ENCODE measurements at places on chromosomes 12 and 14. TPM values are rescaled to one million over a fixed set of nuclear protein-coding genes. Genes with fewer than 3 reads are reported as not detected.

The ZDHHC22 gene
- not detected for total RNA-seq

DNA sequence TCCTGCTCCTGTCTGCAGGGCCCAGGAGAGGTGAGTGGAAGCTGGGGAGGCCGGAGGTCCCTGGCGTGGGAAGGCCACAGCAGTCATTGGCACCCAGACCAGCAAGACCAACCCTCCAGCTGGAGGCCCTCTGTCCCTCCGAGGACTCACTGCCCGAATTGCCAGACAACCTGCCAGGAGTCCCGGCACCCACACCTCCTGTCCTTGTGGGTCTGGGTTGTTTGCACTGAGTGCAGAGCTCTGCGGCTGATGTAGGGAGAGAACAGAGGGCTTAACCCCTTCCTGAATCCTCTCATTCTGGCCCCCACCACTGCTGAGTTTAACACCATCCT lies 204.9 kb downstream of the KIF26A start:
- DNase-seq, result no peak
- no peaks in the 10 kb centered on the region for H3K4me1 ChIP-seq
- H3K36me3 ChIP-seq, result no peaks in the 10 kb centered on the region
- no peak overlapping the region for H3K27ac ChIP-seq

GRCh38 chr12:54723379-54724256 lies 75.5 kb upstream of the DCD start:
- no peaks in the 10 kb centered on the region for H3K36me3 ChIP-seq
- no peaks in the 10 kb centered on the region for H3K4me1 ChIP-seq
- DNase-seq, result no peak
- no peak overlapping the region for H3K27ac ChIP-seq
- H3K27me3 ChIP-seq, result peaks cover 8% of the 10 kb centered on the region

DNA sequence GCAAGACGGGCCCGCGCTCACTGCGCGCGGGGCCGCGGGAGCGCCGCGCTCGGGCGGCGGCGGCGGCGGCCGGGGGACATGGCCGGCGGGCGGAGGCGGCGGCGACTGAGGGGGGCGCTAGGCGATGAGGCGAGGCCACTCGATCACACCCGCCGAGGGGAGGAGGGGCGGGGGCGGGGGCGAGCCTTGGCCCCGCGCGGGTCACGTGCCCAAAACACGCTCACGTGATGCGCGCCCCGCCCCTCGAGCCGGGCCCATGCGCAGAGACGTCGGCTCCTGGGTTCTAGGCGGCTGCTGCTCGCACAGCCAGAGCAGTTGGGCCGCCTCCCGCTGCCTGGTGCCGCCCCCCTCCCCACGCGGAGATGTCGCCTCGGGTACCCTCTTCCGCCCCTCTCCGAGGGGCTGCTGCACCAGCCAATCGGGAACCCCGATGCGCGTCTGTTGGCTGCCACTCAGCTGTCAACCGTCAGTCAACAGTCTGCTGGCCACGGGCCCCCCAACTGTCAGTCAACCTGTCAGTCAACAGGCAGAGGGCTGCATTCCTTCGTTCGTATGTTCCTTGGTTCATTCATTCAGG lies at the start of gene SPPL3:
SPPL3 (minus strand) TSS at position 162 of the 577 bp plus-strand sequence. CDS start 491 bp downstream, outside the sequence.
- no peaks in the 10 kb centered on the region for H3K36me3 ChIP-seq
- peak within 1 kb of the TSS; percentile 98 for H3K27ac ChIP-seq
- DNase-seq, result peak; percentile 59

- H3K36me3 ChIP-seq, result no peaks in the 10 kb centered on the region
- H3K4me3 ChIP-seq, result peak within 1 kb of the TSS; percentile 6
- no peaks in the 10 kb centered on the region for H3K27me3 ChIP-seq
- H3K4me1 ChIP-seq, result no peaks in the 10 kb centered on the region
- DNase-seq, result no peak
- peak within 1 kb of the TSS; percentile 75 for H3K27ac ChIP-seq
Measured at GRCh38 chr12:14885718-14886221, at the start of gene MGP. MGP (minus strand) TSS chr12:14885854; CDS start chr12:14885791, 63 bp downstream.

DNA sequence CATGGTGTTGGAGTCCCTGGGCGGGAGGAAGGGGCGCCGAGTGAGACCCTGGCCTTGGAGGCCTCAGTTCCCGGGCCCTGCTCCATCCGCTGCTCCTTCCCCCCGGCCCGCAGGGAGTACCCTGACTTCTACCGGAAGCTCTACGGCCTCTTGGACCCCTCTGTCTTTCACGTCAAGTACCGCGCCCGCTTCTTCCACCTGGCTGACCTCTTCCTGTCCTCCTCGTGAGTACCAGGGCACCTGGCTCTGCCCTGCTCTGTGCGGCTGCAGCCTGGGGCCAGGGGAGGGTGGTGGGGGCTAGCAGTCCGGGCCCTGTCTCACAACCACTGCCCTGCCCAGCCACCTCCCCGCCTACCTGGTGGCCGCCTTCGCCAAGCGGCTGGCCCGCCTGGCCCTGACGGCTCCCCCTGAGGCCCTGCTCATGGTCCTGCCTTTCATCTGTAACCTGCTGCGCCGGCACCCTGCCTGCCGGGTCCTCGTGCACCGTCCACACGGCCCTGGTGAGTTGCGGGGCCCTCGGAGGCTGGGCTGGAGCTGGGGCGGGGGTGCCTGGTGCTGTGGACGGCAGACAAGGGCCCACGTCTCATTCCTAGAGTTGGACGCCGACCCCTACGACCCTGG lies 7.0 kb downstream of the NOC4L start:
- no peaks in the 10 kb centered on the region for H3K27me3 ChIP-seq
- H3K36me3 ChIP-seq, result peaks cover 10% of the 10 kb centered on the region
- no peak overlapping the region for H3K27ac ChIP-seq
- no peak for DNase-seq
- H3K4me3 ChIP-seq, result no peak overlapping the region

DNA sequence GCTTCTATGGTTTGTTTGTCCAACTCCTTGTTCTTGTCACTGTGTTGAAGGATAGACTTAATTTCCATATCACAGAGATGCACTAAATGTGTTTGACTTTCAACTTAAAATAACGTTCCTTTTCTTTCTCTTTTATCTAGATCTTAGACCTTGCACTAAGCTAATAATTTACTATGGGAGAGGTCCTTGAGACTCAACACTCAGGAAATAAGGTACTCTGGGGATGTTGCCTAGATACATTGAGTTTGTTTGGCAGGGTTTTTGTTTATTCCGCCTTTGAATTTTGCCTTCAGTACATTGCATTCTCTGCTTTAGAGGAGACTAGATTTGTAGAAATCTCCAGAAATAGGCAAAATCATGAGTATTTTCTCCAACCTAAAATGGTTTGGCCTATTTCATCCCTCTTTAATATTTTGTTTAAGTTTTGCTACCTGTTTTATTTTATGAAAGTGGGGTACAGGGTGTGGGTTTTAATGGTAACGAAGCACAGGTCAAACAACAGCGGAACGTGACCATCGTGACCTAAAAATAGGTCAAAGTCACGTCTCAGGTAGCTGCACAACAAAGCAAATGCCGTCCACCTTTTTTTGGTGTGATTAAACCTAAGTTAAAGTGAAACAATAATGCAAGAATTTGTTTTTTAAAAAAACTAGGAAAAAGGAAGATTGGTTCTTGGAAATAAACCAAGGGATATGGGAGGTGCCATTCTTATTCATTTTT lies 115.3 kb upstream of the CPSF6 start:
- no peaks in the 10 kb centered on the region for H3K36me3 ChIP-seq
- H3K4me1 ChIP-seq, result no peaks in the 10 kb centered on the region
- H3K4me3 ChIP-seq, result no peak overlapping the region
- DNase-seq, result no peak
- H3K27ac ChIP-seq, result no peak overlapping the region

DNA sequence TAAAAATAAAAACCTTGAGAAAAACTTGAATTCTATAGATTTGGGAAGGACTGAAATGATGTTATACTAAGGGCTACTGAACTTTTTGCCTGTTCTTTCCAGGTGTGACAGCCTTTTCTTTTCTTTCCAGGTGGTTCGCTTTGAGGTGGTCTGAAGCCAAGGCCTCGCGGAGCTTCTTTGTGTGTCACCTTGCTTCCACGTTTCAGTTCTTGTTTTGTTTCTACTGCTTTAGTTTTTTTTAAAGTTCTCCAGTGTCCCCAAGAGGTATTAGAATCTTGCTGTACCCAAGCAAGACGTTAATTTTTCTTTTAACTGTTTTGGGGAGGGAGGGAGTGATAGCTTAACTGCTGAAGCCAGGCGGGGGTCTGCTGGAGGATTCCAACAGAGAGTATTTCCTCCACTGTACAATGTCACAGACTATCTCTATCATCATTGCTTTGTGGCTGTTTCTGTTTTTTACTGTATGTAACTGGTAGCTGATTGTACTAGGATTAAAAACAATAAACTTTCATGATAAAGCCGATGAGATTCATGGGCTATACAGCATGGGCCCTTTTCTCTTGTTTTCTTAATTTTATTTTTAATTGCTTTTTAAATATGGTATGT lies 40.2 kb downstream of the PROX2 start:
- H3K4me3 ChIP-seq, result no peak overlapping the region
- peaks cover 19% of the 10 kb centered on the region for H3K4me1 ChIP-seq
- no peak for DNase-seq

- H3K27ac ChIP-seq, result no peak overlapping the region
- H3K27me3 ChIP-seq, result no peaks in the 10 kb centered on the region
- no peak for DNase-seq
Measured at GRCh38 chr12:64801381-64801780, 23.1 kb upstream of the TBC1D30 start.

Measured in esophagus squamous epithelium (tissue), 5 donors.